ENCODE measurements at places on chromosomes 6 and 20.

- no peak for DNase-seq
Observed at GRCh38 chr20:62220666-62221568, 839 bp upstream of the HRH3 start.

- DNase-seq = no peak
Observed at GRCh38 chr20:1225263-1225782, 521 bp upstream of the RAD21L1 start.

DNA sequence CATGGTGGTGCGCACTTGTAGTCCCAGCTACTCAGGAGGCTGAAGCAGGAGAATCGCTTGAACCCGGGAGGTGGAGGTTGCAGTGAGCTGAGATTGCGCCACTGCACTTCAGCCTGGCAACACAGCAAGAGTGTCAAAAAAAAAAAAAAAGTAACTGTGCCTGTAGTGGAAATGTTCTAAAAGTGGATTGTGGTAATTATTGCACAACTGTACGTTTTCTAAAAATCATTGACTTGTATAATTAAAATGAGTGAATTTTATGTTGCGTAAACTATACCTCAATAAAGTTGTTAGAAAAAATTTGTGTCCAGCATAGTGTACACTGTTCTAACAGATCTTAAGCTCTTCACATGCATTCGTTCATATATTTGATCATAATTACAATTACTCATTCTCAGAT is 5.5 kb downstream of the SEC23B start:
- DNase-seq = no peak

DNA sequence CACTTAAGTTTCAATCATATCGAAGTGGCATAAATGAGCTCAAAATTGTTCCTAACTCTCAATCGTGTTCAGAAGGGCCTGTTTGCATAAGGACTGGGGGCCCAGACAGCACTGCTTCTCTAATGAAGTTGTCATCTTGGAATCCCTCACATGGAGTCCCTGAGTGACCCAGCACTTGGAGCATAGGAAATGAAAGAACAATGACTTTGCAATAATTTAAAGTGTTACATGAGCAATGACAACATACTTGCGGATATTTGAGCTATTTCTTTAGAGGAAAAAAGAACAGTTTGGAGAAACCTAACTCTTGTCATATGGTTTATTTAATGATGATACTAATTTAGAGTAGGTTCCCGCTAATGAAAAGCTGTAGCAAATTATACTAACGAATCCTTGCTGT is 239.9 kb downstream of the TSHZ2 start:
- no peak for DNase-seq

- no peak for DNase-seq
Observed at GRCh38 chr20:59160389-59161115, 3.1 kb upstream of the ZNF831 start.

GRCh38 chr6:43246301-43247113 is 3.2 kb downstream of the TTBK1 start:
- no peak for DNase-seq

DNA sequence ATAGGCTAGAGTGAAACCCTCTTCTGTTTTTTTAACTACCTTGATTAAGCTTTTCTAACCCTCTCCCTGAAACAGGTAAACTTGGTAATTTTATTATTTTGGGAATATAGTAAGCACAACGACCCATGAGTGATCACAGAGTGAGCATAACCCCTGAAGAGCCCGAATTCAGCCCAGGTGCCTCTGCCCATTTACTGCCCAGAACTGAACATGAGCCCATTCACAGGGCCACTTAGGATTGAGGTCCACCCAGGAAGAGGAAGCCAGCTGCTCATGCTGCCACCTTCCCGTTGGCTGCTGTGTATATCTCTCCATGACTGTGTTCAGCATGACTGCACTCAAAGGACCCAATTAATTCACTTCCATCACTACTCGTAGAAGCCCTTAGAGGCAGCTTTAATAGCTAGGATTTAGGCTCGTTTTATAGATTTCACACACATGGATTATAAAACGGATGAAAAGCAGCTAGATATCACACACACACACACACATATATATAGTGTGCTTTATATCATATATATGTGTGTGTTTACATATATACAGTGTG is 8.3 kb upstream of the PDE10A start:
- no peak for DNase-seq

- no peak for DNase-seq
Observed at GRCh38 chr6:106318061-106318460, 7.5 kb downstream of the ATG5 start.

DNA sequence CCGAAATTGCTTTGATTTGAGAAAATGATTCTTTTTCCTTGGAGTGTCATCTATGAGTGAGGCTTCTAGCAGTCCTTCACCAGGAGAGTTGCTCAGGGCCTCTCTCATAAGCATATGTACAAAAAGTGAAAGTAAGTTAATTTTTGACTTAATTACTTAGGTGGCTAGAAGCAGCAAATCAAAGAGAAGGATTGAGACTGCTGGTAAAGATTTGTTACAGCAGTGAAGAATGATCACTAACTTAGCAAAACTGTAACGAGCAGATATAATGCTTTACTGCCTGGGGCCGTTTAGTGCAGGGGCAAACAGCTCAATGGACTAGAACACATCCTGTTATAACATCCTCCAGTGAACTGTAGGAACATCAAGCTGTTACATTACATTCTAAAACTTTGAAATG is 167.8 kb upstream of the RIPOR2 start:
- DNase-seq = no peak

DNA sequence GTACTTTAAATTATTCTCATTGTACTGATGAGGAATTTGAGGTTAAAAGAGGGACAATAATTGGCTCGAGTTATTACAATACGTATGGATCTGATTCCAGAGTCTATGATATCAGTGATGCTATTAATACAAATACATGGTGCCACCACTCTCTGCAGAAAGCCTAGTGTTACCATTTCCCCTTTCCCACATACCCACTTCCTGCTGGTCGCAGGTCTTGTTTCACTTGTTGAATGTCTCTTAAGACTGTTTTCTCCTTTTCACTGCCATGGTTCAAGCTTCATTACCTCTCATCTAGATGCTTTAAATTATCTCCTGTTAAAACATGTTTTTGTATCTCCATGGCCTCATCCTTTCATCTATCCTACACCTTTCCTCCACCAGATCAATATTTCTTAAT is 62.0 kb downstream of the FHL5 start:
- DNase-seq = no peak

DNA sequence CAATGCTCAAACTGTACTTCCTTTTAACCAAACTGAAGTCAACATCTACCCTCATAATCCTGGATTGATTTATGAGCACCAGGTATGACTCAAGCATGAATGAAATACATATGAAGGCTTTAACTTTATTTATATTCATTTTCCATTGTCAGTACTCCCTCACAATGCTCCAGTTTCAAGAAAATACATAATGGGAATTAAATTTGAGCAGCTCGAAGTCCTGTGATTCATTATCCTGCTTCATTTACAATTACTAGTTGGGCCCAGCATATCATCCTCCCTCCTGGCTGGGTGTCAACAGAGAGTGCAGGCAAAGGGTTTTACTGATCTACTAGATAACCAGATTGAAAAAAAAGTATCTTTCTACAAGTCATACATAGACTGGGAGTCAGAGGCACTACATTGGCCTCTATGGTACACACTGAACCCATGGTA is 10.1 kb downstream of the SAMHD1 start:
- no peak for DNase-seq

DNA sequence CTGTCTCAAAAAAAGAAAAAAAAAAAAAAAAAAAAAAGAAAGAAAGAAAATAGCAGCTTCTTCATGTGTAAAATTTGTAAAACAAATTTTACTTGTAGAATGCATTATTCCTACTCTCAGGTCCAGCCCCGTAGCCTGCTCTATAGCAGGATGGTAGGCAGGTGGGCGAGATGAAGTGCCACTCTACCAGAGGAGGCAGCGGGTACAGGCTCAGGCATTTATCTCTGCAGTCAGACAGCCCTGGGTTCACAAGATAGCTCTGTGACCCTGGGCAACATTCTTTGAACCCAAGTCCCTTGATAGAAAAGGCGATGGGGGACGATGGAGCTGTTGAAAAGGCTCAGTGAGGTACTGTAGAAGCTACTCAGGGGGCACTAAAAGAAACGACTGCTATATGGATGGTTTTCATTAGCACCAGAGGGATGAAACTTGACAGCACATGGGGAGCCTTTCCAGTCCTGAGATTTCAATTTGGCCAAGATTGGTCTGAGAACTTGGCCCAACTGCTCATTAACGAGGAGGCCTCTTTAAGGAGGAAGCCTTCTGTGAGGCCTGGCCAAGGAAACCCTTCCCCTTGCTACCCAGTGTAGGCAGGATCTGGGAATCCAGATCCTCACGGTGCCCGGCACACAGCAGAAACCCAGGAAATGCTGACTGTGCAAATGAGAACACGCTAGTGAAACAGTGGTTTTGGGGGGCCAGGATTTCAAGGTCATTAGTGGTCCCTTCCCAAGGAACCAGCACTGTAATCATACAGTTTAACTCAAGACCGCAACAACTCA is 63.1 kb downstream of the MYH7B start:
- DNase-seq = no peak

GRCh38 chr20:33702861-33703260 is 16.7 kb upstream of the E2F1 start:
- no peak for DNase-seq

DNA sequence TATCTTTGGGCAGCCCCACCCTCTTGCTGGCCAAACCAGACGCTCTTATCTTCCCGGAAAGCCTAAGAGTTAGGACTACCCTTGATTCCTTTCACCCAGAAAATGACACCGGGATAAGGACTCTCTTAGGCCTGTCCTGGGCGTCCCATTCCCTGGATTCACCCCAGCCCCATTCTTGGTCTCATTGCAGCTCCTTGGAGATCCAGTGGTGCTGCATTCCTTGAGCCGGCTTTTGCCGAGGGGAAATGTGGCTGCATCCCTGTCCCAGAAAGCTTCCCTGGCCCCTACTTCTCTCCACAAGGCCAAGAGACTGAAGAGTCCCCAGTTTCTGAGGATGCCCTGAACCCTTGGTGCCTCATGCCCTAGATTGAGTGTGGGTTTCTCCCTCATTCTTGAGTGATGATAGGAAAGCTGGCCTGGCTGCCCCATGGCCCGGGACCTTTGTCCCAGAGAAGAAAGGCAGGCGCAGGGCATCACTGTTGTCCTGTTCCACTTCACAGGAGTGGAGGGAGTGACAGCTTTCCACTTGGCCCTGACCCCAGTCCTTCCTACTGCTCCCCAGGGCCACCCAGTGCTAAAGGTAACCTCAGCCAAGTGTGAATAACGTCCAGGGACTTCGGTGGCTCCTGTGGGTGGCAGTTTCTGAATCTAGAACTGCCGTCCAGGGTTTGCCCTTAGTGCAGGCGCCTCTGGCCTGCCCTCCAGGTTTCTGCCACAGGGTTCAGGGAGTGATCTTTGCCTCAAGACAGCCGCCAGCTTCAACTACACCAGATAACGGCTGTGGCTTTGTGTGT is 42.7 kb upstream of the MYL9 start:
- DNase-seq = no peak

DNA sequence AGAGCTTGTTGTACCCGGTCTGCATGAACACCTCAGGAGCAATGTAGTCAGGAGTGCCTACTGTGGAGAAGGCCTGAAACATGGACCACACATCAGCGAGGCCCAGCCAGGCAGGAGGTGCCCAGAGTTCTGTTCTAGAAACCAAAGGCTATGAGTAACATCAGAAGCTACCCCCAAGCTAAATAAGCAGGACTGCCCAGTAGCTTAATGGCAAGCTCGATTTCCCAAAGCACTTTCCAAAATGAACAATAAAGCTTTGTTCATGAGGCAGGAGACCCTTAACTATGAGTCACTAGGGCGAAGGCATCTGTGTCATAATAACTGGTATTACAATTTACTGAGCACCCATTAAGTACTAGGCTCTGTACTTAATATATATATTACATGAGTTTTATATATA is 47.4 kb downstream of the STK38 start:
- DNase-seq = no peak

GRCh38 chr20:63246490-63247288 is 7.6 kb downstream of the NKAIN4 start:
- no peak for DNase-seq

DNA sequence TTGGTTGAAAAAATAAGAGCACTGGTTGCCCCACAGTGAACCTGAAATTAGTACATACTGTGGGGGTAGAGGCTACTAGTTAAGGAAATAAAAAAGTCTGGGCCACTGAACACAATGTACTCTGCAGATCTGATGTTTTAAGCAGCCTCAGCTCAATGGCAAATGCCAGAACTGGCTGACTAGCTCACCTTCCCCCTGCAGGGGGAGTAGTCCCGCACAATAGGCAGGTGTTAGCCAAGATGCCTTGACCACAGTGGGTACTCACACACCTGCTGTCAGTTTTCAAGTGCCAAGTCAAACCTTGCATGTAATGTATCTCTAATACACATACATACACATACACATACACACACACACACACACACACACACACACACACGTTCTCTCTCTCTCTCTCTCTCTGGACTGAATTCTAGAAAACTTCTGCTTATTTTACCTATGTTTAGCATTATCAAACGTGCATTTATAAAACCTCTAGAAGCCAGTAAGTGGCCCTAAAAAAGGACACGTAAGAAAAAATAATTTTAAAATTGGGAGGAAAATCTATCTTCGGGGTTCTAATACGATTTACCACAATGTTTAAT is 36.1 kb downstream of the GMDS start:
- DNase-seq = no peak

GRCh38 chr6:151658091-151658490 is 149.4 kb upstream of the ESR1 start:
- no peak for DNase-seq

- no peak for DNase-seq
Observed at GRCh38 chr6:108561742-108562502, 1.2 kb downstream of the FOXO3 start.

GRCh38 chr6:104957301-104958177 is 632 bp downstream of the LIN28B start:
- no peak for DNase-seq

DNA sequence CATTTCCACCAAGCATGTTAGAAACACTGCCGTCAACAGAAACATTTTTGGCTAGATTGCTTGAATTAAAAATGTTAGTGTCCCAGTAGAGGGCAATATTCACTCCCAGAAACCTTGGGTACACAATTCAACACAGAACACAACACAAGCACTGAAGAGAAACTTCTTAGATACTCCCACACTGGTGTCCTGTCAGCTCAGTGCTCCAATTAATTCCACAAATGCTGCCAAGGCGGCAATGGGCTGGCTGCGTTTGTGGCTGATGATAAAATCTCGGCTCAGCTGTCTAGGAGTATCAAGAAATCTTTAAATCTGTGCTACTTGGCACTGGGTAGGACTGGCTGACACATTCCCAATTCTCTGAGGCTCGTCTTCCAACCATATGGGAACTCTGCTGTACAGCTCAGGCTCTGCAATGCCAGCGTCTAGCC is 39.3 kb downstream of the BEND3 start:
- DNase-seq = no peak
